NCI-H446 treated with DMSO at 0.1 percent for 48 hours (cell line): ENCODE measurements at places on chromosomes 16 and 17.

DNA sequence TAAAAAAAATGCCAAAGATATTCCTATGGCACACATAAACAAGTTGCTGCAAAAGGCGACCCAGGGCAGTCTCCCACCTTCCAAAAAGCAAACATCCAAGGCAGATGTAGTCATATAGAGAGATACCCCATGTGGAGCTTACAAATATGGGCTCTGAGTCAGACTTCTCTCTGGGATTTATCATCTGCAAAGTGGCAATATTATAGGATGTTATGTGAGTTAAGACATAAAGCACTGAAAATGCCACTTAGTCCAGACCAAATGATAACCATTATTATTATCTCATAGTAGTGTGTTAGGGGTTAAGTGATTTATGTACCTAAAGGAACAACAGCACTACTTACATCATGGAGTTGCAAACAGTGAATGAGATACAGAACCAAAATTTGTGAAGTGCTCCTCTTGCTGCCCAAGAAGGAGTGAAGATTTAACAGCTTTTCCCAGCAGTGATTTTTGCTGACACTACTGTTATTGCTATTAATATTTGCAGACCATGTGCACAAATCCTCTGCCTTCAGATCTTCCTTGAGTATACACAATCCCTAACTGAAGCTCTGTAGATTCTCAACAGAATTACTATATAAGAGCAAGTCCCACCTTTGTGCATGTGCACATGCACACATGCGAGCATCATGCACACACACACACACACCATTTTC lies 560.0 kb upstream of the SALL1 start:
- no peak for DNase-seq

GRCh38 chr16:89038811-89039735 lies 54.6 kb upstream of the ACSF3 start:
- no peak for DNase-seq

DNA sequence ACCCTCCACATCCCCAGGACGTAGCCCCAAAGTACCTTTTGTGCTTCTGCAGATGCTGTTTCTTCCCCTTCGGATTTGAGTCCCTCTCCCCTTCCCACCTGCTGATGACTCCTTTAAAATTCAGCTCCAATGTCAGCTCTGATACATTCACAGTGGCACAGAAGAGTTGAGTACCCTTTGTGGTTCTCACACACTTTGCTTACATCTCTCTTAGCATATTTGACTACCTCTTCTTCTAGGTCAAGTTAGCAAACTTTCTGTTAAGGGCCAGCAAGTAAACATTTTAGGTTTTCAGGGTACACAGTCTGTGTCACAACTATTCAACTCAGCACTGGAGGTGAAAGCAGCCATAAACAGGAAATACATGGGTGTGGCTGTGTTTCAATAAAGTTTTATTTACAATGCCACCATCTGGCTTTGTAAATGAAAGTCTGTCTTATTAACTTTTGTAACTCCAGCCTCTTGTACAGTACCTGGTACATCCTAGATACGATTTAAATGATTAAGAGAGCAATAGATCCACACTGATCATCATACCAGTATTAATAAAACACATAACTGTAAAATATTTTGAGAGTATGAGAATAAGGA lies 161.7 kb downstream of the SOX9 start:
- no peak for DNase-seq

DNA sequence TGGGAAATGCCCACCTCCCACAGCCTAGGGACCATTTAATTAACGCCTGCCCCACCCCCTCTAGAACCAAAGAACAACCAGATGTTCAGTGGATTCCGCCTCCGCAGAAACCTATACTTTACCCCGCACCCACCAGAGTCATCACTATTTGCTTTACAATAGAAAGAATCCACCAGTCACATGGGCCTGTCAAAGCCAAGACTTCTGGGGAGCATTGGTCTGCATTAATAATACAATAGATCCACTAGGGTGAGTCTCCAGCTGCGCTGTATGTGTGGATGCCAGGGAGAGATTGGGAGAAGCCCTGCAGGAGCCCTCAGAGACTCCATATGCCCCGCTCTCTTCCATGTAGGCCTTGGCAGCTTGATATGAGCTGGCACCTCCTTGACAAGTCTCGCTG lies 31.3 kb downstream of the CLEC19A start:
- no peak for DNase-seq
